Forelimb muscle (tissue), 1 donor: ENCODE measurements at places on chromosomes 2 and 18.
A peak's percentile ranks its signal among the peaks of the same experiment; 100 is the strongest.

- no peak for DNase-seq
These were observed 2.9 kb downstream of the SPTBN1 start for GRCh38 chr2:54459037-54459441.

DNA sequence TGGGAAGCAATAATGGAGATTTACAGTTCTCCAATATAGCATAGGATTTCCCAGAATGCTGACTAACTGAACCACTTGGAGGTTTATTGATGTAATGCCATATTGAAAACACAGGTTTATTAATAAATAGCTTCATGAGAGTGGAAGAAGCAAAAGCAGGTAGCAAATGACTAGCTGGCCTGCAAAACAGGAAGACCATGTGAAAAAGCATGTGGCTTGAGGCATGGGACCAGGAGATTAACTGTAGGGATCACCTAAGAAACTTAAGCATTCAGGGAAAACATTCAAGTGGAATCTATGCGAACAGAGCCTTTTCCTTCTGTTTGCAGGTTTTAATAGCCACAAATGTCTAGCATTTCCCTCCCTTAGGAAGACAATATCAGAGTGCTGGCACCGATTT, 679.7 kb downstream of the ZEB2 start:
- DNase-seq: no peak

GRCh38 chr18:68679528-68679927, 35.4 kb downstream of the TMX3 start:
- DNase-seq: no peak

DNA sequence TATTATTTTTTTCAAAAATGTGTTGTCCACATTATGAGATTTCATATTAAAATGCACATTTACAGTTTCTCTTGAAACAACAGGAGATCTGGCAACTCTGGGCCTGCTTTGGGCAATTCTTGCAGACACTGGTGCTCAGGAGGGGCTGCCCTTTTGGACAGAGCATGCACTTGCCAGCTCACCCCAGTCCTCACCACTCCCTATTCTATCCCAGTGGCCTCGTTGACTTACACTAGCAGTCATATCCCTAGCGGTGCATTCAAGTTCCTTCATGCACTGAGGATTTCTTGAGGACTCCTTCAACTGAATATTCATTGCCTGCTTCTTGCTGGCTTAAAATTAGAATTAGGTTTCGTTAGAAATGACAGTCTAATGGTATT, 87.9 kb upstream of the FHL2 start:
- no peak for DNase-seq

DNA sequence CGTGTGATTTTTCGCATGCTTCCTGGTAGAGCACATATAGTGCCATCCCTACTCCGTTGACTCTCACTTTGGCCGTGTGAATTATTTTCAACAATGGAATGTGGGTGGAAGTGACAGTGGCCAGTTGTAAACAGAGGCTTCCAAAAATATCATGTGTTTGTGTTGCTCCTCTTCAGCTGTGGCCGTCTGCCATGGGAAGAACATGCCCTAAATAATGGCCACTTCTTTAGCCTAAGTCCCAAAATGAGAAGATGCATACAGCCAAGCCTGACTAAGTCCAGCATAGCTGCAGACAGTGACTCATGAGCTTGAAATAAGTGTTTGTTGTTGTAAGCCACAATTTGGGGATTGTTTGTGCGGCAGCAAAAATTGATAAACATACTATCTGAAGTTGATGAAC, 8.9 kb upstream of the GALNT1 start:
- DNase-seq: no peak

DNA sequence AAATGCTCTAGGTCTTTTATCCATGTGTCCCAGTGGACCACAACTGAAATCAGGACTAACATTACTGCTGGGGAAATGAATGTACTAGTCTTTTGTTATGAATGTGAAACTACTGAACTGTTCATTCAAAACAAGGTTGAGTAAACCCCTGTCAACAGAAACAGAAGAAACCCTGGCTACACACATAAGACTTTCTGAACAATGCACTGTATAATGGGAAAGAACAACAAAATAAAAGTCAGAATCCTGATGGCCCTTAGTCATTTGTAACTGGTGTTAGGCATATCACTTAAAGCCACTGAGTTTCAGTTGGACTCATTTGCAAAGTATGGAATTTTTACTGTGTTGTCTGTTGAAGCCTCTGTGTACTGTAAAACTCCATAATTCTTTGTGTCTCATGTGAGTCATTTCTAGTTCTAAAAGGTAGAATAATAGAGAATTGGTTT, 77.0 kb upstream of the UBXN4 start:
- DNase-seq: no peak

DNA sequence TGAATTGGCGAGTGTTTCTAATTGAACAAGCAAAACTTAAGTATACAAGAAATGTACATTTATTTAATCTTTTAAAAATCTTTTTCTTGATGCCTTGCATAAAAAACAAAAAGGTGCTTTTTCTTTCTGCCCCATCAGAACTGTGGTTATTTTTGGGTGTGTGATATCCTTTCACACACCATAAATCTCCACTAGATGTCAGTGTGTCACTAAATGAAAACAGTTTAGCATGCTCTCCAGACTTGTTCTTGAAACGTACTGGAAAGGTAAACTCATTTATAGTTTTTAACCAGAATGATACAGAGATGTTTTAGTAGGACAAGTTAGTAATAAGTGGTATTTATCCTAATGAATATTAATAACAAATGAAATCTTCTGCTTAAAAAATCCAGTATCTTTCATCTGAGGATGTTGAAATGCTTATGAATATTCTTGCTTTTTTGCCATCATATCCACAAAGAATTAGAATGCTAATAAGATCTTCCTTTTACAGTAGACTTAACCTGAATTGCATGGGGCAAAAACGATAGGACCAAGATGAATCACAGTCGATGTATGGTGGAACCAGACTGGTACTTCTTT, 96.8 kb downstream of the UBE2E3 start:
- peak; percentile 17 for DNase-seq

GRCh38 chr18:28044036-28044435, 132.9 kb downstream of the CDH2 start:
- no peak for DNase-seq

DNA sequence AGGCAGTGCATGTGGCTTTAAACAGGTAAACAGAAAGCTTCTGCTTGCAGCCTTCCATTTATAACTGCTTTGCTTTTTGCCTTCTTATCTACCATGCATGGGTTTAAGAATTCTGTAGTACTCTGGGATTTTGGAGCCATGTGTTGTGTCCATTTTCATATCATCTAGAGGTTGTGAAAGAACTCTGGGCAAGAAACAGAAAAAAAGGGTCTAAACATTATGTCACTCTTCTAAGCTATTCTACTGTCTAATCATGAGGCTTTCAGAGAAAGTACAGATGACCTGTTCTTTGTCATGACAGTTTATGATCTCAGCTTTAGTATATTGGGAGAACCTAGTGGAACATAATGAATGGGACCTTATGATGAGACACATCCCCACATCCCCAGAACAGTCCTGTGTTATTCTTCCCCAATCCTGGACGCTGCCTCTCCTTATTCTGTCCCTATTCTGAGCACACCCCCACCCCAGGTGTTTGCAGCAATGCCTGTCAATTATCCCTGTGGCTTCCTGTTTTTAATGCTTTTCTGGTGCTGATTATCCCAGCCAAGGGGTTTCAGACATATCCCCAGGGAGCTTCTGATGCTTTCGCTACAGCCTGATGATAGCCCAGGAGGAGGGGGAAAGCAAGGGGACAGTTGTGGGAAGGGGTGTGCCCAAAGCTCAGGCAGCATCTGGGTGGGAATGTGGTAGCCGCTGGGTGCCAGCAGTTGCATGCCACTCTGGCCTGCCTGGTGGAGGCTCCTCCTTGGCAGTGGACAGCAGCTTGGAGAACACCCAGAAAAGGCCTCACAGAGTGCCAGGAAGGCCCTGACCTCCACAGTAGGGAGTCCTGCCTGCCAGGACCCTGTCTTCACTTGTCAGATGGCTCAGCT, 169.5 kb upstream of the MAP3K20 start:
- no peak for DNase-seq

GRCh38 chr2:10265329-10266132, 37.2 kb upstream of the HPCAL1 start:
- DNase-seq: no peak
